ENCODE measurements at places on chromosomes 16 and 17.

DNA sequence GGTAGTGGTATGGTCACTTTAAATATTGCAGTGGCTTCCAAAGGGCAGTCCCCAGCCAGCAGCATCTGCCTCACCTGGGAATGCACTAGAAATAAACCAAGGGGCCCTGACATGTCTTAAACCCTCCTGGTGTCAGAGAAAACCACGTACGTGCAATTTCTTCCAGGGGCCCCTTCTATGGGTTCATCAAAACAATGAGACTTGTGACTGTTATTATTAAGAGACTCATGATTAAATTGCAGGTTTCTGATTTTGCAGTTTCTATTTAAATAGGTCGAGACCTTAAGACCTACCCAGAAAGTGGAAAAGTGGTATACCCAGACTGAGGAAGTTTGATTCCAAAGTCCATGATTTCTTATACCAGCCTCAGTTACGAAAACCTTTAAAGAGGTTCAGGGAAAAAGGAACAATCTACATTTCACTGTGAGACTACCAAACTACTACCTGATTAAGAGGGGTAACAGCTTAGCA is 746 bp upstream of the POLG2 start:
- DNase-seq: no peak

DNA sequence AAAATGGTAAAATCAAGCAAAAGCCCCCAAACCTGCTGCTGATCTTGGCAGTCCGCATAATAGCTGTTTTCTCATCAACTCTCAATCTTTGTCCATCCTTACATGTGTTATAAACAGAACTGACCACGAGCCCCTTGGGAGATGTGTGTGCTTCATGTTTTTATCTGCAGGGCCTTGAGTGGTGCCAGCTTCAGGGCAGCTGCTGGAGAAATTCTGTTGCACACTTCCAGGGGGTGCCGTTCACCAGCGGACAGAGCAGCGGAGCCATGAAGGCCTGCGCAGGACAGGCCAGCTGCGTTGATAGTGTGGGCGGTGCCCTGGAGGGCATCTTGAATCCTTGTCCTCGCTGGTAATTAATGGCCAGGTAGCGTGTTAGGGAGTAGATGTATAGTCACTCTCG is 20.1 kb downstream of the MPRIP start:
- no peak for DNase-seq

DNA sequence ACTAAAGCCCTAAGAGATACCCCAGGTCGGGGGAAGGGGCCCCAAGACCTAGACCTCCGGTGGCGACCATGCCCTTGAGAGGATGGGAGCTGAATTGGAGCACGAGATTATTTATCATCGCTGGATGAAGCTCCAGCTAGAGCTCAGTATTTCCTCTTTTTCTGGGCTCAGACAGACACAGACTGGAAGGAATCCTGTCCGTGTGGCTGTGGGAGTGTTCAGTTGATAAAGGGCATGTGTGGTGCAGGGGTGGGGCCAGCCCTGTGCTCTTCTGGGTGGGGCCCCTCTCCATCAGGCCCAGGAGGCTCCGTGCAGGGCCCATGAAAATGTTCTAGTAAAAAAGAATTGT is 6.3 kb upstream of the CBX4 start:
- DNase-seq: no peak

GRCh38 chr17:48181653-48182052 is 74.1 kb downstream of the SNX11 start:
- DNase-seq: no peak

GRCh38 chr17:42424991-42425610 is 2.0 kb upstream of the CAVIN1 start:
- DNase-seq: no peak

GRCh38 chr17:9645851-9646545 is 681 bp downstream of the USP43 start:
- no peak for DNase-seq

GRCh38 chr17:46026166-46027047 is 27.4 kb downstream of the STH start:
- DNase-seq: no peak

GRCh38 chr17:81253358-81254131 is 14.4 kb downstream of the NDUFAF8 start:
- DNase-seq: no peak

- no peak for DNase-seq
These were observed 12.7 kb upstream of the APPBP2 start for GRCh38 chr17:60538726-60539125.

- peak; percentile 62 for DNase-seq
These were observed 181.2 kb upstream of the AXIN2 start for GRCh38 chr17:65742403-65743307.

DNA sequence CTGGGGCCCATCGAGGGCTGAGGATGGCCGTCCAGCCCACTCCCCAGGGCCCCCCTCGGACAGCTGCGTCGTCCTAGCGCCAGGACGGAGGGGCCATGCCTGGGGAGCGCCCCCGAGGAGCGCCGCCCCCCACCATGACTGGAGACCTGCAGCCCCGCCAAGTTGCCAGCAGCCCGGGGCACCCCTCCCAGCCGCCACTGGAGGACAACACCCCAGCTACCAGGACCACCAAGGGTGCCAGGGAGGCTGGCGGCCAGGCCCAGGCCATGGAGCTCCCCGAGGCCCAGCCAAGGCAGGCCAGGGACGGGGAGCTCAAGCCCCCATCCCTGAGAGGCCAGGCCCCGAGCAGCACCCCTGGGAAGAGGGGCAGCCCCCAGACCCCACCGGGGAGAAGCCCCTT is 25.7 kb upstream of the ZFPM1 start:
- no peak for DNase-seq

- DNase-seq: no peak
These were observed at the start of gene MPG for GRCh38 chr16:77807-78443. TSS of gene MPG (plus strand) at chr16:78225. CDS start at chr16:78310, 85 bp downstream.

GRCh38 chr17:32320847-32321246 is 21.1 kb downstream of the C17orf75 start:
- DNase-seq: no peak

DNA sequence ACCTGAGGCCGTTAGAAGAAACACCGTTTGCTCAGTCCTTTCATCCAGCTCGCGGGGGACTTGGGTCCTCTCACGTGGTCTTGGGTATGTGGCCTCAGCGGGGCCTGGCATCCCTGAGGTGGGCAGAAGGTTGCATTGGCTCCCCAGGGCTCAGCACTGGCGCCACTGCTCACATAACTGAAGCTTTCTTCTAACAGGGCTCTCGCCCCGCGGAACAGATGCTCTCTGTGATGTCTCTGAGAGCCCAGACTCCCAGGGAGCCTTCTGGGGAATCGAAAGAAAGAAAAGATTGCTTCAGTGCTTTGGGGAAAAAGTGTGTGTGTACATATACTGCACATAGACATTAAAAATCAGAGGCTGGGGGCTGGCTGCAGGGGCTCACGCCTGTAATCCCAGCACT is 10.1 kb downstream of the MGRN1 start:
- DNase-seq: no peak

DNA sequence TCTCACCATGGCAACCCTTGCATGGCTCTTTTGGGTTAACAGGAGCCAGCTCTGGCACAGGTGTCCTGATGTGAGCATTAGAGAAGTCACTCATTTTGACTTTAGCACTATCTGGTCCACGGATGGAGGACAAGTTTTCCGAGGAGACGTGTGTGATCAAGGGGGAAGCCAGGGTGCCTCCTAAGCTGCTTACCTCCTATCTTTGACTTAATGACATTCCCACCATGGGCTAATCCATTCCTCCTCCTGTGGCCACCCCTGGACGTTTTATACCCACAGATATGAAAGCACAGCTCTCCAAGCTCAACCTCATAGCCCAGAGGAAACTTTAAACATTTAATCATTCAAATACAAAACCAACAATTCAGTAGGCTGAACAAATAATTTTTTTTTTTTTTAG is 18.8 kb downstream of the MPP2 start:
- no peak for DNase-seq

DNA sequence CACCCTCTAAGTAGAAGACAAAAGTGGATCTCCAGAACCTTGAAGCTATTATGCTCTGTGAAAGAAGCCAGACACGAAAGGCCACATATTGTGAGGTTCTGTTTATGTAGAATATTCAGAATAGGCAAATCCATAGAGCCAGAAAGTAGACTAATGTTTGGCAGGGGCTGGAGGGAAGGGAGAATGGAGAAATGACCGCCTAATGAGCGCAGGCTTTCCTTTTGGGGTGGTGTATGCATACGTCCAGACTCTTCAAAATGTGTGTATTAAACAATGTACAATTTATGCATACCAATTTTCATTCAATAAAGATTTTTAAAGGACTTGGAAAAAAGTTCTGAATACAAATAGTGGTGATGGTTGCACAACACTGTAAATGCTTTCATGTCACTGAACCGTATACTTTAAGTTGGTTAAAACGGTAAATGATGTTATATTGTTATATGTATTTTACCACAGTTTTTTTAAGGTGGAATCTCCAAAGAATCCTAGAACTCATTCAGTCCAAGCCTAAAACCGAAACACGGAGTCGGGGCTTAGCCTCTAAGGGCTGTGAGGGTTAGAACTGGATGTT is 397.4 kb downstream of the SOX9 start:
- no peak for DNase-seq

- DNase-seq: no peak
These were observed 40.7 kb upstream of the MAP3K14 start for GRCh38 chr17:45357364-45357997.

GRCh38 chr17:46851029-46851741 is at the start of gene WNT9B:
TSS of gene WNT9B (plus strand) at chr17:46851583. CDS start at chr17:46851639, 56 bp downstream.
- no peak for DNase-seq

DNA sequence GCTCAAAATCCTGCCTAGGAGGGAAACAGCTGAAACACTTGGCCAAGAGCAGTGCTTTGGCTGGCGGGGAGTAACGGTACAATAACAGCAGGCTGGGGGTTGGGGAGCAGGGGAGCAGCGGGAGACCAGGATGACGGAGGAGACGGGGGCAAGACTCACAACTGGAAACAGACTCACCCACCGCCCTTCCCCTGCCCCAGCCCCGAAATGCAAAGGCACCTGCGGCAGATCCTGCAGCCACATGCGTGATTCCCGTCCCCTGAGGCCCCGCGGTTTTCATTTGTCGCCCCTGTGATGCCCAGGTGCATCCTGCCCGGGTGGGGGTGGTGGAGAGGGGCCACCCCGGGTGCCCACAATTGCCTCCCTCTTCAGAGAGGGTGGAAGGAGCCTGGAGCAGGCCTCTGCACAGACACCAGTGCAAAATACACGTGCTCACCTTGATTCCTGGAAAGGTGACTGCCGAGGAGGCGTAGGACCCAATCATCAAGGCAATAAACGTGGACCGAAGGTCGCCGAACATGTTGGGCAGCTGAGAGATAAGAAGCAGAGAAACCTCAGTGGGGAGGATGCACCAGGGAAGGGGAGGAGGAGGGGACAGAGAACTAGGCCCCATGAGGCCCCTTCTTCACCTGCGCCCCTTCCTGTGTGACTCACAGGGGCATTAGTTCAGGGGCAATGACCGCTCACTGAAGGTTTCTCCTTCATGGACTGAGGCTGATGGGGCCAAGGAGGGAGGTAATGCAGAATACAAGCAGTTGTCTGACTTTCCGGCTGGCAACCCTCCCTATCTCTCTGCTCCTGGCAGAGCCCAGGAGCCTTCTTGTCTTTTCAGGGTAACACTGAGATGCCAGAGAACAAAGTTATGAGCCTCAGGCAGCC is 30.4 kb upstream of the PITPNA start:
- no peak for DNase-seq

DNA sequence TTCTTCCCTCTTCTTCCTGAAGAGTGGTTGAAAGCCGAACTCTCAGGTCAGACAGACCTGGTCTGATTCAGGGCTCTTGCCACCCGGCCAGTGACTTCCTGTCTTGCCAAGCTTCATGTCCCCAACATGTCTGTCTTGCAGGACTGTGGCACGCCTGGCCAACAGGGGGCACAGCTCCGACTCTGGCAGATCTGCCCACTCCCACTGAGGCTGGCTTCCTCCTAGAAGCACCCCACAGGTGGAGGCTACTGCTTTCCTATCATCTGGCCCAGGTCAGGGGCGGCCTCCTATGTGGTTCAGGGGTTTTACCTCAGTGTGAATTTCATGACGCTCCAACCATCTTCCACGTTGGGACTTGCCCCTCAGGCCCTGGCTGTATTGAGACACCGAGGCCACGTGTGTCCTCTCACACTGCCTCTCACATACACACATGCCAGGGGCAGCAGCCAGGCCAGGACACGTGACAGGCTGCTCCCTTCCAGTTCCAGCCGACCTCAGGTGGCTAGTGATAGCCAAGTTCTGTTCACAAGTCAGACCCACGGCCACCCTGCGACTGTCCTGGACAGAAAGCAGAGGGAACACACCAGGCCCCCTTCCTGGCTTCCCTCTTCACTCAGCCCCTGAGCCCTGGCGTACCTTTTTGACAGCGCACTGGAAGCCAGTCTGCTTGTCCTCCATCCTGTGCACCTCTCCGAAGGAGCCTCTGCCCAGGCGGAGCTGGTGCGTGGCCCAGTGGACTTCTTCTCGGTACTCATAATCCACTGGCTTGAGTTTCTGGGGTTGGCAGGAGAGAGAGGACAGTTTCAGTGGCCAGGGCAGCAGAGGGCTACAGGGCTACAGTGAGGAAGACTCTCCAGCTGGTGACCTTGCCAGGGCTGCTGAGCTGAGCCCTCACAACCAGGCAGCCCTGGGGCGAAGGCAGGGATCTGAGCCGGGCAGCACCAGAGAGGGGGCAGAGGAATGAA is 22.6 kb upstream of the SPATA32 start:
- no peak for DNase-seq

- DNase-seq: no peak
These were observed 258.7 kb downstream of the MRTFB start for GRCh38 chr16:14329727-14330350.

- no peak for DNase-seq
These were observed 56.5 kb downstream of the RNF213 start for GRCh38 chr17:80316927-80317705.

- no peak for DNase-seq
These were observed 16.0 kb downstream of the VAC14 start for GRCh38 chr16:70784692-70785555.

DNA sequence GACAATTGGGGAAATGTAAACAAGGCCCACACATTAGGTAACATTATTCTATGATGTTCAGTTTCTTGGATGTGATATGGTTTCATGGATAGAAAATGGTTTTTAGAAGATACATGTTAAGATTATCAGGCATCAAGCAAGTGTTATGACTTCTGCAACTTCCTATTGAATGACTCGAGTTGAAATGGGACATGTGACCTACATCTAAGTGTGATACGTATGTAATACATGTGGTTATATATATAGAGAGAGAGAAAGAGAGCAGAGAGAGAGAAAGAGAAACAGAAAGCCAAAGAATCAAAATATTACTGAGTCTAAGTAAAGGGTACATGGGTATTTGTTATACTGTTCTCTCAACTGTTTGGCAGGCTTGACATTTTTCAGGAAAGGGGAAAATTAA is 1.7 kb downstream of the TMEM170A start:
- no peak for DNase-seq

GRCh38 chr17:44314869-44315661 is 6.7 kb downstream of the RUNDC3A start:
- DNase-seq: no peak

GRCh38 chr16:29745121-29745852 is 503 bp downstream of the C16orf54 start:
- no peak for DNase-seq

DNA sequence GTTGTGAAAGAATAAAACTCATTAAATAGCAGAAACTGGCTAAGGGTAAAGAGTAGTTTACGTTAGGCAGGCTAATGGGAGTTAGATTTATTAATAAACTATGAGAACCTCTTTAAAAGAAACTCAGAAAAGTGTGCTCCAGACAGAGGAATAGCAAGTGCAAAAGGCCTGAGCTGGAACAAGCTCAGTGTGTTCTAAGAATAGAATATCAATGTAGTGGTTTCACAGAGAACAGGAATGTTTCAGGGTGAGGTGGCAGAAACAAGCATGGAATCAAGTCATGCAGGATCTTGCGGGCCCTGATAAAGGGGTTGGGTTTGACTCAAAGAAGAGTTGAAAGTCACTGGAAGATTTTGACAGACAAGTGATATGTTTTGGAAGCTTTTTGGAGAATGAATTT is 164.0 kb upstream of the HS3ST3A1 start:
- DNase-seq: no peak

Measured in BJ (cell line).